Stomach (tissue), 19 donors: ENCODE measurements at places on chromosomes 12 and 14. TPM values are rescaled to one million over a fixed set of nuclear protein-coding genes. Genes with fewer than 3 reads are reported as not detected.

GRCh38 chr12:121181181-121181580, 28.7 kb upstream of the P2RX4 start:
- no peak for DNase-seq

- no peak for DNase-seq
These were observed 76.4 kb upstream of the RMST start for GRCh38 chr12:97386133-97386581.

DNA sequence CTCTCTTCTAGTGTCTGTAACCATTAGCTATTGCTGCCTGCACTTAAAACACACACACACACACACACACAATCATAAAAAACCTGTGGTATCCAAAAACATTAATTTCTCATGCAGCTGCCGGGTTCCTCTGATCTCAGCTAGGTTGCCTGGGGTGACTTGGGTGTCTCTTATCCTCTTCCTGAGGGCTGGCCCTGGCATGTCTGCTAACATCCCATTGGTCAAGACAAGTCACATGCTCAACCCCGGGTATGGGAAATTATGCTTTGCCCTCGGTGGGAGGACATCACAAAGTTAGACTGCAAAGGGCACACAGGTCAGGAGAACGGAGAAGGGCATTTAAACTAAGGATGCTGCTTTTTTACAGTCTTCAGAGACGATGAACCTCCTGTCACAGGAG, 55.7 kb downstream of the TRPV4 start:
- DNase-seq: no peak

GRCh38 chr12:127819056-127819455, 447.9 kb upstream of the TMEM132C start:
- DNase-seq: no peak

DNA sequence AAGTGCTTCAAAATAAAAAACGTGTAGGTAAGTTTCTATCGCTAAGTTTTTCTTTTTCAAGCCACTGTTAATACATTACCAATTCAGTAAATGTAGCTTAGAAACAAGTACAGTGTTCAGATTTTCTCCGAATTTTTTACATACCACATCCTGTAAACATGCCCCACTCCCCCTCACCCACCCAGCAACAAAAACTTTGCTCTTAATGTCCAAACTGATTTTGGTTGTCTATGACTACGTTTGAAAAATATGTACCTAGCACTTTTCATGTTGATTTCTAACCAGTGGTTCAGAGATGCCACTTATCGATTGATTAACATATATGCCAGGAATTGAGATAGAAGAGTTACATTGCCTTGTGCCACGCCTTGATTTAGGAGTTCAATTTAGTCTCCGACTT, 663 bp upstream of the LIN7A start:
- no peak for DNase-seq

DNA sequence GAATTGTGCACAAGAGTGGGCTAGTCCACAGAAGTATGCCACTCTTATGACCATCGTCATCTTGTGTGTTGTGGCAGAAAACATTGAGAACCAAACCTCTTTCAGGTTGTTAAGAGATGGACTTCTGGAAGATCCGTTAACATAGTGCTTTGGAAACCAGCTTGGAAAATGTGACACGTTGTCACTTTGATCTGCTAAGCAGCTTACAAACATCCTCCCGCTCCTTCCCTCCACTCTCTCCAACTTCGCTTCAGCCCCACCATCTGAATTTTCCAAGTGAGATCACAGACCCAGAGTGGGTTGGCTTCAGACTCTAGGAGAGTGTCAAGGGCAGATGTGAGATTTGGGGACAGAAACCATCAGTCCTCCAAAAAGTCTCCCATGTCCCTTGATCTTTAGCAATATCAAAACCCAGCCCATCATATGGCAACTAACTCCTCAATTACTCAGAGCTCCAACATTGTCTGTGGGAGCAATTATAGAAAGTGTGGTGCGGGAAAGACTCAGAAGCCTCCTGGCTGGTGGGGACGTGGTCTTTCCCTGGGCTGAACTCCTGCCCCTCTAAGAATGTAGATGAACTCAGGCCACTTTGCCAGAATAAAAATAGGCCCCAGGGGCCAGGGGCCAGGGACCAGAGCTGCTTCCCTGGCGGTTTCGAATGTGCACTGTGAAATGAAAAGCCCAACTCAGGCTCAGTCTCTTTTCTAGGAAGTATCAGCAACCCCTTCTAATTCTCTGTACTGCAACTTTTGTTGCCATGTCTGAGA, 129.5 kb downstream of the SLC38A6 start:
- no peak for DNase-seq

DNA sequence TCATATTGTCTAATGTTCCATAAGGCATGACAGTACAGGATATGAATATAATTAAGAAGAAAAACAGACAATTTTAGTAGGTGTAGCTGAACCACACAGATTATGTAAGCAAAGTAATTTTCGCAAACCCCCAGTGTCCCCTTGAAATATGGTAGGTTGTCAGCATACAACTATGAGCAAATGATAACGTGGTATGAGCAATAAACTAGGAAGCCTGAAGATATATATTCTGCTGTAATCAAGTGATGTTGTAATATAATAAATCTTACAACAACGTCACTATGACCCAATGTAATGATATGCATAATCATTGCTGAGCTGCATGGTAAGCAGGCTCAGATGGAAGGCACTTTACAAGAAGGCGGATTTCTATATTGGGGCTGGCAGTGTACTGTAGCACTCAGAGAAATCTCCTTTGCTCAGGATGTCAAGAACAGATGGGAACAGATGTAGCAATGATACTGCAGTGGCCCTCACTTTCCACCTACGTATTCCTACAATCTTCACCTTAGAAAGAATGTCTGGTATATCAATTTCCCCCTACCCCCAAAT, 47.8 kb upstream of the MYF6 start:
- DNase-seq: no peak

GRCh38 chr12:45991284-45992249, 1.2 kb upstream of the SCAF11 start:
- peak; percentile 90 for DNase-seq

GRCh38 chr14:54683882-54684794, 117.2 kb downstream of the SAMD4A start:
- peak; percentile 60 for DNase-seq

DNA sequence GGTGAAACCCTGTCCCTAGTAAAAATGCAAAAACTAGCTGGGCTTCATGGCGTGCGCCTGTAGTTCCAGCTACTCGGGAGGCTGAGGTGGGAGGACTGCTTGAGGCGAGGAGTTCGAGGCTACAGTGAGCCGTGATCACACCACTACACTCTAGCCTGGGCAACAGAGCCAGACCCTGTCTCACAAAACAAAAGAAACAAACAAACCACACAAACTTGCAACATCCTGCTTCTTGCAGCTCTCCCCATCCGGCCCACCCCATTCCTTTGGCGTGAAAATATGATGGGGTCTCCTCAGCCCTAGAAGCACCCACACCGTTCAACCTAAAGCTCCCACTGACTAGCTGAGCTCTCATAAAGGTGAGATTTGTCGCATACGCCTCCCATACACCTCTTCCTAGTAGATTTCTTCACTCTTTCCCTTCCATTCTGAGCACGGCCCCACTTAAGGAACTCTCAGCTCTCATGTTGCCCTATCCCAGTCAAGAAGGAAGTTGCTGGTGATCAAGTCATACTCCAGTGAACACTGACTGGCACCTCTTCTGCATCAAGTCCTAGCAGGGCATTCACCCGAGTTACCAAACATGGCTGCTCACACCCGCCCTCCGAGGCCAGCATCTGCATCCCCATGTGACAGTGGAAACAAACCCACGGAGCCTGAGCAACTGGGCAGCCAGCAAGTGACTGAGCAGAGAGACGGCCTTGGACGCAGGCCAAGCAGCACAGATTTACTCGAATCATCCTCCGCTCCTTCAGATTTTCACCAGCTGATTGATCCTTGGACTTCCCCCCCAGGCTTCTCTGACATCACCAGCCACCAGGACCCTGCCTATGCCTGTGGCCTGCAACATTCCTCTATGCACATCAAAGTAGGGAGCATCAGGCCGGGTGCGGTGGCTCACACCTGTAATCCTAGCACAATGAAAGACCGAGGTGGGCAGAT, 18.9 kb upstream of the CD27 start:
- peak; percentile 32 for DNase-seq

GRCh38 chr12:102946042-102946441, 11.4 kb upstream of the ASCL1 start:
- no peak for DNase-seq

DNA sequence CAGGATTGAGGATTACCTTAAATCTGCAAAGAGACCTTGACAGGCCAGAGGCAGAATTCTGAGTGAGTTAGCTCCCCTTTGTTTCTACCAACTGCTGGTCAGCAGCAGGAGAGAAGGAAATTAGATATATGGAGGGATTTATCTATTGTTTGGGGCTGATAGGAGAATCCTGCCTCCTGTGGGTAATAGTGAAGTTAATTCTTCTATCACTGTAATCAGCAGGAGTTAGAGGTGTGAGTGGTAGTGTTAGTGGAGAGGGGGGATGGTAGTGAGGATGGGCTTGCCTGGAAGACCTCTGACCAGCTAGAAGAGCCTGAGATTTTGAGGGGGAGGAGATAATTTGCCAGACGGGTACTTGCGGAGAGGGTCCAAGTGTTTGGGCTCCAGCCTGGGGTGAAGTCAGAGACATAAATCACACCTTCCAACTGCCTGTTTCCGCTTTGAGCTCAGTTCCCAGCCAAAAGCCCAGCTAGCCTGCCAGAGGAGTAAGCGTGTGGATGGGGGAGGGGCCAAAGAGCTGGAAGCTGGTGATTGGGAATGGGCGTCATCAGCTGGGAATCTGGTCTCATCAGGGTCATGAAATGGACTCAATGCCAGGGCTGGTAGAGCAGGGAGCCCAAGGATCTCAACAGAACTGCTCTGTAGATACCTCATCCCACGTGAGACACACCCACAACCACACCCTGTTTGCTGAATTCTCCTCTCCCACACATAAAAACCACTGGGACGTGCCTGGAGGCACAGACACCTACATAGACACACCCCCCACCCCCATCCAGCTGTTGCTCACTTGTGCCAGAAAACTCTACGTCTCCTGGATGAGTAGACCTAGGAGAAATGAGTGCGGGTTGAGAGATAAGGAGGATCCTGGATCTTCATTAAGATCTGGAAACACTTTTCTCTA, 13.1 kb upstream of the ITGA5 start:
- peak; percentile 84 for DNase-seq

GRCh38 chr12:46073321-46073720, 82.9 kb upstream of the SCAF11 start:
- no peak for DNase-seq

DNA sequence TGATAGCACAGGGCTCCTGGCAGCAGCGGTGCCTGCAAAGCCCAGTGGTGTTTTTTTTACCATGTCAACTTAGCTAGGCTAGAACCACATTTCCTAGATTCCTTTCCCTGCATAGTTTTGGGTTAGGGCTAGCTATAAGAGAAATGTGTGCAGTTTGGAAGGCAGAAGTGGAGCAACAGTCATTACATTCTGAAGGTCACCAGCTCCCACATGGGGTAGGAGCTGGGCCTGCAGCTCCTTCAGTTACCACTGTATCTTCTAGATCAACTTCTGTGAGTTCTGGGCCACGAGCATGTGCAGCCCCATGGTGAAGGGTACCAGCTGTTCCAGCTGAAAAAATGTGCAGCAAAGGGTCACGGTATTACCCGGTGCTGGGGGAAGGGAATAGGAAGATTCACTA, 2.3 kb upstream of the SLC25A3 start:
- DNase-seq: no peak

Gene SPIC
- total RNA-seq: not detected

Gene CIDEB
- total RNA-seq: 10.4 TPM

Gene DDN
- not detected for total RNA-seq

Gene SLC24A4
- total RNA-seq: 0.45 TPM
